Dorsolateral prefrontal cortex (tissue), 122 donors: ENCODE measurements at places on chromosomes 1 and 21.

DNA sequence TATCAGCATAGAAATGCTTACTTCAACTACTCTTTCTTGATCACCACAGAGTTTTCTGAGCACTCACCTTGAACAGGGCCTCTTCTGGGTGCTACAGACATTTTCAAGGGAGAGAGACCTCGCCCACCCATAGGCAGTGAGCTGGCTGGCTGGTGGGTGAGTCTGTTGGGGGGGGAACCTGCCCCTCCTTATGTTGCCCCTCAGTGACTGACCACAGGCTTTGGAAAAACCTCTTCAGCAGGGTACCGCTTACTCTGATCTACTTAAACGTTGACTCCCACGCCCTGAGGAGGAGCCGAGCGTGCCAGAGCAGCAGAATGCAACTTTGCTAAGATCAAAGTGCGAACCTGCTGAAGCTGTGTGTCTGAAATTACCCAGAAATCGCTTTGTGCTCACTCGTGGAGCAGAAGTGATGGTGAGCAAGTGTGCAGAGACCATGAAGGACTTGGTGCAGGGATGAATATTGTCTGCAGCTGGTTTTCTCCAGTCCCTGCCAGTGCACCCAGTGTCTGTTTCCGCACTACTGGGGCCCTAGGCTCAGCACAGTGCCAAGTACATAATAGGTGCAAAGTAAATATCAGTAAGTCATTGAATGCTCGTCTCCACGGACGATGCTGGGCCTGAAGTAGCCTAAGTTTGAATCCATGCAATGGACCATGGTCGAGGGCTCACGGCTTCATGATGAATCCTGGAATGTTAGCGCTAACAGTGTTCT is 158.7 kb upstream of the IRF2BP2 start:
- DNase-seq = no peak

- no peak for DNase-seq
Measured at GRCh38 chr1:212566522-212567479, 41.8 kb upstream of the ATF3 start.

DNA sequence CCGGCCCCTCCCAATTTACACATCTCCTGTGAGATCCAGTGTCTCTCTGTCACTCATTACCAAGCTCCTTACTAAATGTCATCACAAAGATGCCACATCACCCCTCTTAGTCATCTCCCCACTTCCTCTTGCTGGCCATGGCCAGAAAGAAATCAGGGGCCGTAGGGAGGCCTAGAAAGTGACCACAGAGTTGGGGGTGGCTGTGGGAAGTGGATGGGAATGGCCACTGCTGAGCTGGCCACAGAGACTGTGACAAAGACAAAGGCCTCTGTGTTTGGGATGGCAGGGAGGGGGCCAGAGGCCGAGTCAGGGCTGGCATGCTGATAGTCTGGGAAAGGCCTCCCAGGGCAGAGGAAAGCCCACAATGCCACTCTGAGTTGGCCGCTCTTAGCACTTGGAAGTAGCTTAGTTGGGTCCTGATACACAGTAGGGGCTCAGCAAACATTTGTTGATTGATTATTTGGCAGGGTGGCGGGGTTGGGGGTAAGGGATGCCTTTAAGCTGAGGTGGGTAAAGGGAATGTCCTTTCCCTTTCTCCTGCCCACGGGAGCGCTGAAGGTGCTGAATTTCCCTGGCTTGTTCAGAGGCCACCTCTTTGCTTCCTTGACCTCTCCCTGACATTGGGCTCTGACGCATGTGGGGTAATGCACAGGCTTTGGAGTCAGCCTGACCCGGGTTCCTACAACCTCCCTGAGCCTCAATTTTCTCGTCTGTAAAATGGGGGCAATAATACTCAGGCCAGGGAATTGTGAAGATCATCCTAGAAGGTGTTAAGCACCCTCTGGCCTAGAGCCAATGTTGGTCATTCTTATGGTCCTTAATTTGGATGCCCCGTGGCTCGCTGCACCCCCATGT is 13.2 kb downstream of the NAV1 start:
- peak; percentile 76 for DNase-seq

GRCh38 chr1:182910143-182910542 is 42.8 kb downstream of the SHCBP1L start:
- DNase-seq = no peak

- no peak for DNase-seq
Measured at GRCh38 chr1:10724052-10724494, 72.4 kb downstream of the CASZ1 start.

DNA sequence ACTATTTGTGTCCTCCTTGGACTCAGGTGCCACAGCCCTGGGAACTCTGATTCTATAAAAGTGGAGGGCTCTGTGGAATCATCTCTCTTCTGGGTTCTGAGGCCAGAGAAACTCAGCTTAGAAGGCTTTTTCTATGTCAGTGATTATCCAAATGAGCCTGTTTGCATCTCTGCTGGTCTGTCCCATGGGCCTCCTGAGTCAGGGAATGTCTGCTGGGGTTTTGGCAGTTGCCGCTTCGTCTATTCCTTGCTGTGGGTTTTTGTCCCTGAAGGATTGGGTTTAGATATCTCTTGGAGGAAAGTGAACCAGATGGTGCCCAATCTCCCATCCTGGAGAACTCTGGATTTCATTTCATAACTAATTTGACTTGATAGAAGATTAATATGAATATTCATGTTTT is 297.6 kb downstream of the HHAT start:
- no peak for DNase-seq

GRCh38 chr21:31426235-31426797 is 82.3 kb upstream of the TIAM1 start:
- DNase-seq = no peak

- no peak for DNase-seq
Measured at GRCh38 chr1:95966866-95967265, 732.9 kb downstream of the RWDD3 start.

- DNase-seq = no peak
Measured at GRCh38 chr21:17088500-17088899, 424.3 kb upstream of the CXADR start.

- no peak for DNase-seq
Measured at GRCh38 chr1:220680085-220680687, 10.0 kb upstream of the C1orf115 start.

DNA sequence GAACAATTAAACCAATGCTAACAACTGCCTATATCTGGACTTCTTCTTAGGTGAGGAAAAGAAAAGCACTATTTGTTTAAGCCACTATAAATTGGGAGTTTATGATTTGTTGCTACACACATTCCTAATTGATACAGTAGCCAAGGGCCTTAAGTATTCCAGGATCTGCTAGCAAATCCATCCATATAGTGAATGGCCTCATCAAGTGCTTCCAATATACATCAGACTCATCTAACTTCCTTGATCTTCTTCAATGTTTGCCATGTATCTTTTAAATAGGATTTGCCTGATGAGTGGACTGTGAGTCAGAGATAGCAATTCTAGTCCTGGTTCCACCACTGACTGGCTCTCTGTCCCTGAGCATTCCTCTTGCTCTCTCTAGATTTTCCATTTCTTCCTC is 430.2 kb downstream of the OMA1 start:
- DNase-seq = no peak

GRCh38 chr1:176379626-176380339 is 83.2 kb upstream of the PAPPA2 start:
- DNase-seq = no peak

DNA sequence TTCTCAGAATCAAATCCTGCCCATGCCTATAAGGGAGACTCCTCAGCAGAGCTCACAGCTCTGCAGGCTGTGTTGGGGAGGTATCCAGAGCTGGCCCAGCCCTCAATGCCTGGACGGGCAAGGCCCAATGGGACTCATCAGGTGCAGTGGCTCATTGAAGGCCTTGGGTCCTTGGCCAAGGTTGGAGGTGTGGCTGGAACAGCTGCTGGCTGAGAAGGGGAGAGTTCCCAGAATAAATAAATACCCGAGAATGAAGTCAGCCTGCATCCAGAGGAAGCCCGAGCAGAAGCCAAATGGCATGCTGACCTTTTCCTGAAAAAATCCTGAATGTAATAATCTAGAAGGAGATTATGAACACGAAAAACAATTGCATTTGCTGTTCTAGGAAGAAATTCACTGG is 25.2 kb upstream of the IKBKE start:
- no peak for DNase-seq

- no peak for DNase-seq
Measured at GRCh38 chr1:34779962-34780361, 1.1 kb upstream of the GJB3 start.

DNA sequence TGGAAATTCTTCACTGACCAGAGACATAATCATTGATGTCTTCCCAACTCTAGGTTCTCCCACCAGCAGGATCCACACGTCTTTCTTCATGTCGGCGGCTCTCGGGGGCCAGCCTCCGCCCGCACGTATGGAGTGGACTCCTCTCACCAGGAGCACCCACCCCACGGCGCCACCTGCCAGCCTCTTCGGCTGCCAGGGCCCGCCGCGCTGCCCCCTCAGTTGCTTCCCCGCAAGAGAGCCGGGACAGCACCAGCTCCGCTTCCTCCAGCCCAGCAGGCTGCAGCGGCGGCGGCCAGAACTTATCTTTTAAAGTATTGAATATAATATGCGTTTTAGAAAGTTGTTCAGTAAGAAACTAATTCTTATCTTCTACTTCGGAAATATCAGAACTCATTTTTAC is 273.5 kb downstream of the LIPI start:
- DNase-seq = no peak

DNA sequence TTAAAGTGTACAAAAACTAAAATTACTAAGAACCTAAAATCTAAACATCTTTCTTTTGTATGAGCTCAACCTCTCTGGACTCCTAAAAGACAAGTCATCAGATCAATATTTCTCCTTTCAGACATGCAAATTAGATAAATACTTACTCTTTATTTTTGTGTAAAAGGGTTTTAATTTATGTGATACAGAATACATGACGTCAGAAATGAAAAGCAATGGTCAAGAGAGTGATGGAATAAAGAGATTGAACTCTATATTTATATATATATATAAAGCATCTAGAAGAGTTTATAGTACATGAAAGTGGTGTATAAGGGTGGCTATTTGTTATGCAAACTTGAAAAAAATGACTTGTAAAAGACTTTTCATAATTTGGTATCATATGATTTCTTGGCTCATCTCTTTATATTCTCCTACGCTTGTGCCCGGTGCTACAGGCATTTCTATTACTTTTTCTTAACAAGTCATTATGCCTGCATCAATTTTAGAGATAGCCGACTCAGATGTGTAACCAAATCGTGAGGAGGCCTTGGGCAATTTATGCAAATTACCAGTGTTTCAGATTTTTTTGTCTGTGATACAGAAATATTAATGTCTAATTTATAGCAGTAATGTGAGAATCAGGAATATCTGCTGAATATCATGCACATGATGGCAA is 186.0 kb upstream of the OLFM3 start:
- DNase-seq = no peak

GRCh38 chr1:41037116-41037903 is 15.8 kb upstream of the SLFNL1 start:
- DNase-seq = no peak

GRCh38 chr1:74463333-74463988 is 49.0 kb downstream of the LRRC53 start:
- DNase-seq = no peak

DNA sequence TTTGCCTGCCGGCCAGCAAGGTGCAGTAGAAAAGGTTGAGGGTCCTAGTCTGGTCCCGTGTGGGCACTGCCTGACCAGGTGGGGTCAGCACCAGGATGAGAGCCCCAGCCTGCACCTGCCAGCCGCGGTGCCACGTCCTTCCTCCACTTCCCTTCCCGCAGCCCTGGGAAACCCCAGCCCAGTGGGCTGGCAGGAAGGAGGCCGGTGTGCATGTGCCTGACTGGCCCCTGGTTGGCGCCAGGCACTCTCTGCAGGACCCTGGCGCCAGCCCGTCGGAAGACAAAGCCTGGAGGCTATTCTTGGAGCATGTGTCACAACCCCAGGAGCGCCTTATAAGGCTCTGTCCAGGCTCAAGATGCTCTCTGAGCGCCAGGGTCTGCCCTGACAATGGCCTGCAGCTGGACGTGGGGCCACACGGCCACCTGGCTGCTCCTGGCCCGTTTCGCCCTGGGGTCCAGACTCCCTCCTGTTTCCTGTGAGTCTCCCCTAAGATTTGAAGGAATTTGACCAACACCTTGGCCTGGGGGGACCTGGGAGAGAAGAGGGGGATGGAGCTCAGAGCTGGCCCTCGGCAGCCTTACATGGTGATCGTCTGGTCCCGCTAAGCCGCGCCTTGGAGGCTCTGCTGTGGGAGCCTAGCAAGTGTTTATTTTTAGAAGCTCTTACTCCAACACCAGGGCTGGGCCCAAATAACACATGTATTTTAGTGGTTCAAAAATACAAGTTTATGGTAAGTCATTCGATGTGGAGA is 31.9 kb upstream of the POFUT2 start:
- DNase-seq = peak; percentile 29

- no peak for DNase-seq
Measured at GRCh38 chr1:157099633-157100009, at the start of gene ETV3L. Gene ETV3L, minus strand, starts transcription at chr1:157099808. Its CDS starts 285 bp downstream, at chr1:157099523.
